NCI-H69 (cell line): ENCODE measurements at places on chromosomes 11 and 22.

DNA sequence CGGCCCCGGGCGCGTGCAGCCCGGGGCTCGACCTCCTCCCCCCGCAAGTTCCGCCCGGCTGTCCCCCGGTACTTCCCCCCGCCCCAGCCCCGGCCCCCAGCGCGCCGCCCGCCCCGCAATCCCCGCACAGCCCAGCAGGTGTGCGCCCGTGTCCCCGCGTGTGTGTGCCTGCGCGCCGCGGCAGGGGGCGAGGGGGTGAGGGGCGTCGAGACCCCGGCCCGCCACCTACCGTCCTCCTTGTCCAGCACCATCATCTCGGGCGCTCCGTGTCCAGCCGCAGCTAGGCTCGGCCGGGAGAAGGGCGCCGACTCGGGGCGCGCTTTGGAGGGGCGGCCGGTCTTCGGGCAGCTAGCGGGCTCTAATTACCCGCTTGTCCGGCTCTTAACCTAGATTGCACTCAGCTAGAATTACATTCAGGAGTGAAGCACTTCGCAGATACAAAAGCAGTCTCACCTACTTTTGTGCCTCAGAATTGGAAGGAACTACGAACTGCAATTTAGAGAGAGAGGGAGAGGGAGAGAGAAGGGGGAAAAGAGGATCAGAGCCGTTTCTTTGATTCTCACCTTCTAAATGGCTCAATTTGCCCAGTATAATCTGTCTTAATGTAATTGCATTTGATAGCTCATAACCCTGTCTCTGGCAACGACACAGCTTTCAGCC lies 439 bp downstream of the LMO1 start:
- peak; percentile 77 for DNase-seq

- DNase-seq, result no peak
Measured at GRCh38 chr11:1567721-1568100, 4.4 kb downstream of the DUSP8 start.

- DNase-seq, result no peak
Measured at GRCh38 chr11:1547467-1548098, 24.5 kb downstream of the DUSP8 start.

- no peak for DNase-seq
Measured at GRCh38 chr11:68194675-68195294, 18.3 kb downstream of the KMT5B start.

DNA sequence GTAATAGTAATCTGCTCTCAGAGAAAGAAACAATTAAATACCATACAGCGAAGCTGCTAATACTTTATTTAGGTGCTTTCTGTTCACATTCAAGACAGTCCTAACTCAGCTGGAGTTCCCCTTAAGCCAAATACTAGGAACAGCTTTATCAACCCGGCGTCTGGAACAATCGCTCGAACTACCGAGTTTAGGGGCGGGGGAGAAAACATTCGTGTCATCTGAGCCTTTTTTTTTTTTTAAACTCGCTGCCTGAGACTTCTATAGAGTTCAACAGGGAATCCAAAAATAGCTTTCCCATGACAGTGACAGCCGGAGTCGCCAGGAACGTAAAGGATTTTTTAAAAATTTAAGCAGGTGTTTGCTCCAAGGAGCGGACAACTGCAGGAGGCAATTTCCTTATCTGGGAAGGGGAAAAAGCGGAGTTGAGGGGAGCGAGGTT lies 852 bp downstream of the TRAF6 start:
- DNase-seq, result peak; percentile 52

DNA sequence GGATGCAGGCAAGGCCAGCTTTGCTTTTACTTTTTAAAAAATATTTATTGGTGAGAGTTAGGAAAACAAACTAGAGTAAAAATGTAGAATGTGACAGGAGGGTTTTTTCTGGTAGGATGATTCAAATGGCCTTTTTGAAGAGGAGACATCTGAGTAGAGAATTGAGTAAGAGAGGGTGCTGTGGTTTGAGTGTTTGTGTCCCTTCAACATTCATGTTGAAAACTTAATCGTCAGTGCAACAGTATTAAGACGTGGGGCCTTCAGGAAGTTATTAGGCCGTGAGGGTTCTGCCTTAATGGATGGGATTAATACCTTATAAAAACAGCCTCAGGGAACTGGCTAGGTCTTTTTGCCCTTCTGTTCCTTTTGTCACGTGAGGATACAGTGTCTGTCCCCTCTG lies 288.8 kb upstream of the C11orf87 start:
- no peak for DNase-seq

GRCh38 chr11:125341676-125342075 lies 154.4 kb downstream of the FEZ1 start:
- no peak for DNase-seq

DNA sequence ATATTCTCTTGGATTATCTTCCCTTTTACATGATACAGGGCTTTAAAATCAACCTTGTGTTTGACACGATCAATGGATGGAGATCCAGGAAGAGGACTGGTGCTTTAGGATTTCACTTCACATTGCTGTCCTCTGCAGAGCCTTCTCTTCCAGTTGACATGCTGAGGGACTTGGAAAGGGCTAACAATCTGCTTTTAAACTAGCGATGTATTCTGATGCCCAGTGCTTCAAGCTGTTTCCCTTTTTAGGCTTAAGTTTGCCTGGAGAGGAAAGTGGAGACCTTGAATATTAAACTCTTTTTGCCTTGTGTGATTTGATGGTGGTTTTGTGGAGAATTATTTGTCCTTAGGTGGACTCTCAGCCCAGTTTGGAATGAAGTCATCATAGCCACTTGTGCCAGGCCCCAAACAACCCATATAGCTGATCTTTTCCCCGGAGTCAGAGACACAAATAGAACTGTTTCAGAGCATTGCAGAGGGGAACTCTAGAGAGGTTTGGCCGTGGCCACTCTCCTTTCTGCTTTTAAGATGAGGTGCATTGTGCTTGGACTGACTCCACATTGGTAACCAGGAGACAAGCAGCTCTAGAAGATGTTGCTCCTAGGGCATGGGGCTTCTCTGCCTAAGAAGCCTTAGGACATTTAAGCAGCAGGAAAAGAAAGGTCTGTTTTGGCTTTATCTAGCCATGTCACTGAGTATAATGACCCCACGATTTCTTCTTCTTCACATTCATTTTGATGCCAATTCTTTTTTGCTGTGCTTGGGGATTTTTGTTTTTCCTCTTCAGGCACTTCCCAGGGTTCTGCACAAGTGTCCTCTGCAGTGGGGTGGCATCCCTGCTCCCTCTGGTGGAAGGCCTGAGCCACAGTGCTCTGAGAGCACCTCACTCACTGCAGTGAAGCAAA lies 152.8 kb downstream of the NCAM1 start:
- DNase-seq, result peak; percentile 85
